Gastrocnemius medialis (tissue), 4 donors: ENCODE measurements at places on chromosomes 5 and 9.

DNA sequence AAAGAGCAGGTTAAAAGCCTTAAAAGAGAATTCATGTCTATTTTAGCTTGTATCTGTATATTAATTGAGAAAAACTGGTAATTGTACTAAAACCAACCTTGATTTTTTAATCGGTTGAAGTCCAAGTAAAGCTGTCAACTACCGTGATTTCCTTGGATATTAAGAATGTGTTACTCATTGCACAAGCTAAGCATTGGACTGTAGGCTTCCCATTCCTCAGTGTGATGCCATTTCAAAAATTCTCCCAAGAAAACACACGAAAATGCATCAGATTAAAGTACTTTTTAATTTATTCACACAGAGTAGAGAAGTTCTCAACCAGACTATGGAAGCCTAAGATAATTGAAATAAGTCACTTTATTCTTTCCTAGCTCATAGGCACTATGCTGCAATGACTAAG is 761.4 kb upstream of the TYRP1 start:
- no peak for DNase-seq

DNA sequence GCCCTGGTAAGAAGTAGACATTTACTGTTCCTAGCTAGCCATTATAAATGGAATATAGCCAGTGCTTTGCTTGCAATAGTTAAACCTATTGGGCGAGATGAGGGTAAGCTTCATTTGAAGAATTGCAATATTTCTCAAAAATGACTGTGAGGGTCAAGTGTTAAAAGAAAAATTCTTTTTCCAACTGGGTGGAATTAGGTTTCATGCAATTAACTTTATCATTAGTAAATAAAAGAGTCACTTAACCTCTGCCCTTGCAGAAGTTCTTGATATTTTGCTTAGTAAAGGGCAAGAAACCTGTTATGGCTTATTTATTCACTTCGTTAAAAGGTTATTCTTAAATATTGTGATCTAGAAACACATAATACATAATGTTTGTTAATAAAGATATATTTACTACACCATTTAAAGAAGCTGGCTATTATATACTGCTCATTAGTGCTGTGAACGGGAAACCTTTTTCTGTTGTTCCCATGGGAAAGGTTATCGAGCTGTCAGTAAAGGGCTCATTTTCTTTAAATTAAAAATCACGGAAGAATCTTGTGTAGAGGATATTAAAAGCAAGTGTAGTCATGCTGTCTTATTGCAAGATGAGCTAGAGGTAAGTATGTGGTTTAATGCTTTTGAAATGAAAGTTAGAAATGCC is 370.5 kb downstream of the CSNK1G3 start:
- no peak for DNase-seq

- no peak for DNase-seq
These were observed 595.3 kb downstream of the PSAT1 start for GRCh38 chr9:78892182-78892581.

GRCh38 chr5:61569353-61569752 is 237.3 kb downstream of the ZSWIM6 start:
- DNase-seq = no peak

GRCh38 chr5:81657386-81657785 is 93.5 kb downstream of the SSBP2 start:
- DNase-seq = no peak

- no peak for DNase-seq
These were observed 795 bp downstream of the CNOT8 start for GRCh38 chr5:154858972-154859871.

- no peak for DNase-seq
These were observed 188.7 kb downstream of the ZNF608 start for GRCh38 chr5:124557761-124558160.

GRCh38 chr9:116163293-116164055 is 9.9 kb downstream of the PAPPA start:
- no peak for DNase-seq

DNA sequence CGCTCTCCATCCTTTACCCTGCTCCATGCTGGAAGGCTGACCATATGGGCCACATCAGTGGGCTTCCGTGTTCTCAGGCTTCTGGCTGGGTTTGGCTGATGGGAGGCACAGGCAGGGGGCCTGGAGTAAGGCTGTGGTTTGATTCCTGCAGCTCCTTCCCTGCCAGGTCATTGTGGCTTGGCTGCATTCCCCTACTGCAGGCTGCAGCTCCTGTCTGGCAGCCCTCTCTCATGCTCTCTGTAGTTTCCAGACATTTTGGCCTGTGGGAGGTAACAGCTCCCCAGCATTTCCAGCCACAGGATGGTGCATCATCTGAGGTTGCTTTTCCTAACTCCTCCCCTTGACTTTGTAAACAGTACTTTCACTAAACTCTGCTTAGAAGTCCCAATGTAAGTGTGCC is 102.0 kb upstream of the PTPN3 start:
- no peak for DNase-seq

DNA sequence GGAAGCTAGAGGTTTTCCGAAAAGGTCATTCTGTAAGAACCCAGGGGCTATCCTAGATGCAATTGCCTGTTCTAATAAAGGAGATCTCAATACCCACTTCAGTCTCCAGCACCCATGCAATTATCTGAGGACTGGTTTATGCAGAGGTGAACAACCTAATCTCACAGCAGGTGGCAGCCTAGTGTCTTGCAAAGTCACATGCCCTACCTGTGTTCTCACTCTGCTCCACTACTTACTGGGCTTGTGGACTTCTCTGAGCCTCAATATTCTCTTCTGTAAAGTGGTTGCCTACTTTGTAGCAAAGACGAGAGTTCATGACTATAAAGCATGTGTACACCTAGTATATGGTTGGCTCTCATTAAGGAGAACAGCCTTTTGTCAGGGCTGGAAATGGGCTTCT is 21.0 kb upstream of the ALDH1B1 start:
- no peak for DNase-seq

DNA sequence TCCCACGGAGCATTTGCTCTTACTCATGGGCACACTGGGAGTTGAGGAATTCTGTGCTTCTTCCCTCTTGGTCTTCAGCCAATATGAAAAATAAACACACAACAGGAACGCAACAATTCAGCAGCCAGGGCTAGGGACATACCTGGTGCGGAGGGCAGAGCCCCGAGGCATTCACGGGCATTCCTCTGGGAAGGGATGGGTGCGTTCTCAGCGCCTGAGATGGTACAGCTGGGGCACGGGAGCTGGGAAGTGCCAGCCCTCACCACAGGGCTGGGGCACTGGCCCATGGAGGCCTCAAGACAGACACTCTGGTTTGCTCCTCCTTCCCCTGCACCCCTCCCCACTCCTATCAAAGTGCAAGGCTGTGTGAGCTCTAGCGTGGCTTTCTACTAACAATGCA is 2.1 kb downstream of the SLC6A3 start:
- DNase-seq = no peak
